ENCODE measurements at places on chromosomes 3 and 15.

DNA sequence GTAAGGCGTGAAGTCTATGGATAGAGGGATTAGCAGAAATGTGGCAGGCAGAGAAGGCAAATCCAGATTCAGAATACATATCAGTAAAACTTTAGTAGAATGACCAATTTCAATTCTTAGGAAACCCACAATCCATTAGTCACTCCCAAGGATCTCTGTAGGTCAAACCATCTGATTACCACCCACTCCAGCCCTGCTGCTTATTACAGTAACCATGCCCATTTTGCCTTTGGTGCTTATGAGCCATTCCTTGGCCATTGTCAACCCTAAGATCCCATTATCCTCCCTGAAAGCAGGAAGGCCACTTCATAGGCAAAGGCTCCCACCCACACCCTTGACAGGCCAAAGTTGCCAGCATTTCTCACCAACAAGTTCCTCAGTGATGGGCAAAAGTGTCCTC is 5.1 kb upstream of the KLHL40 start:
- DNase-seq: no peak

GRCh38 chr3:178750639-178751300 is 214.5 kb downstream of the KCNMB2 start:
- DNase-seq: no peak

DNA sequence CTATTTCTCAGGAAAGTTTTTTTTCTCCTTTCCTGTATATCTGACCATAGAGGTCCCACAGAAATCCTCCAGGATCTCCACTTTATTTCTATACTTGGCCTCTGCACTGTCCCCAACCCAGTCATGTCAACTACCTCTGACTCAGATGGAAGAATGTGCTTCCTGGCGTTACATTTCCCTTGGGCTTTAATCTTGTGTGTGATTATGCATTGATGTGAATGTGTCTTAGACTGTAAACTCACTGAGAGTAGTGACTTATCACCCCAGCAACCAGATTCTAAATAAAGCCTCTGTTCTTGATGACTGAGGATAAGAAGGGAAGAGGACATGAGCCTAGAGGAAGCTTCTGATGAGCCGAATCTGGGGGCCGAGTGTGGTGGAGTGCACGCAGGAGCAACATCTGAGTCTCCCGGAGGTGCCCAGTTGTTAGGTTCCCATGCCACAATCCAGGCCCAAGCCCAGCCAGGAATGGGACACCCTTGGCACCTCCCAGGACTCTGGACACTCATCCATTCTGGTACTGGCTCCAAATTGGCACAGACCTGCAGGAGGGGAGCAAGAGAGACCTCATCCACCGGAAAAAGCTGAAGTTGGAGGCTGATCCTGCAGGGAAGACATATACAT is 32.1 kb upstream of the HEG1 start:
- DNase-seq: no peak

DNA sequence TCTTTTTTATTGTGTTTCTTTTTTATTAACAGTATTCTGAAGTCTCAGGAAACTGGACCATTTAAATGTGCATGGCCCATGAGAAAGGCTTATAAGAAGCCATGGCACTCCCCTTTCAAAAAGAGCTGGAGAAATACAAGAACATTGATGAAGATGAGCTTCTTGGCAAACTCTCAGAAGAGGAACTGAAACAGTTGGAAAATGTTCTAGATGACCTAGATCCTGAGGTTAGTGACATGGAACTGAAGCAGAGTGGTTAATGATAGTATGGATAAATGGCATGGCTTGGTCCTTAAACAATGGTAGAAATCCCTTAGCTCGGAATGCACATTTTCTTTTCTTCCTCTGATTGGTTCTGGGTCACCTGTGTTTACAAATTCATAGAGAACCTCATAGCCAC is 14.9 kb downstream of the TMOD2 start:
- no peak for DNase-seq

GRCh38 chr3:139295040-139295439 is 48.8 kb upstream of the MRPS22 start:
- no peak for DNase-seq

GRCh38 chr15:57403566-57404325 is 27.4 kb downstream of the CGNL1 start:
- no peak for DNase-seq
